ENCODE measurements at places on chromosomes 16 and 17.

DNA sequence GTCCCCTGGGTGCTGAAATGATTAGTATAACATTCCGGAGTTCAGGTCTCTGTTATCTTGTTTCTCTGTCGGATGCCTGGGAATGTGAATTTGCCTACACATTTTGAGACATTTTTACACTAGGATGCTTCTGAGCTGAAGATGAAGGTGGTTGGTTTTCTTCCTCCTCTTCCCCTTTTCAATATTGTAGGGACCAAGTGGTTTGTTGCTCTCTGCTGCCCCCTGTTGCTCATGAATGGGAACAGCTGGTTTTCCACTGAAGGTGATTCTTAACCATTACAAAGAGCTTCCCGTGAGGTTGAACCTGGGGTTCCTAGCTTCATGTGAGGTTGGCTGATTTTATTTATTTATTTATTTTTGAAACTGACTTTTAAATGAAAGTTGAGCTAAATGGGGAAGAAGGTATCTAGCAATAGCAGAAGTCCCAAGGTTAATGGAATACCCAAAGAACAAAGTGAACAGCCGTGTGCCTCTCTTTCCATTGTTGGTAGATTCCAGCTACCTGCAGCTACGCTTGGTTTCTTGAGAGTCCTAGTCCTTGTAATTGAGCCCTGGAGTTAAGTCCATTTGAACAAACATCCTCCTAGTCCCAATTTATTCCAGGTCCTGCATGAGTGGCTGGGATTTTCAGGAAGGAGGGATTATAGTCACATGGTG is 983.9 kb upstream of the EEF2KMT start:
- DNase-seq = no peak

GRCh38 chr17:32659419-32659842 is 172.6 kb downstream of the CDK5R1 start:
- DNase-seq = peak; percentile 38

- no peak for DNase-seq
Observed at GRCh38 chr17:71085238-71086033, 916.1 kb downstream of the KCNJ2 start.

DNA sequence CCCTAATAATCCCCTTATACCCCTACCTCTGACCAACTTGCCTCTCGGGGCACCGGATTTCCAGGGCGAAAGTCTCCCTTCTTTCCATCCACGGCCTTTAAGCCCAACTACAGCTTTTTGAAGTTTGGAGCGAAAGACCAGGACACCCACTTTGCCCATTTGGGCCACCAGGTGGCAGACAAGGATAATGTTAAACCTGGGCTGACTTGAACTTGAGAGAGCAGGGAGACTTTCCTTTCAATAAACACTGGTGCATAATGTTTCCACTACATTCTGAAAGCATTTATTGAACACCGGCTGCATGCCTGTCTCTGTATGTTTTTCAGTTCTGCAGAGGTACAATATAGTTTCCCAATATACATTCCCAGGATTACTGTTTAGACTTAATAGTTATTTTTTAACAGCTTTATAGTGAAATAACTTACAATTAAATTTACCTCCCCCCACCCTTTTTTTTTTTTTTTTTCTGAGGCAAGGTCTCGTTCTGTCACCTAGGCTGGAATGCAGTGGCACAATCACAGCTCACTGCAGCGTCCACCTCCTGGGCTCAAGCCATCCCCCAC is 6.9 kb upstream of the CES3 start:
- peak; percentile 43 for DNase-seq

- no peak for DNase-seq
Observed at GRCh38 chr16:23348579-23349469, 46.7 kb downstream of the SCNN1B start.

GRCh38 chr17:72422505-72423285 is 301.9 kb downstream of the SOX9 start:
- no peak for DNase-seq

DNA sequence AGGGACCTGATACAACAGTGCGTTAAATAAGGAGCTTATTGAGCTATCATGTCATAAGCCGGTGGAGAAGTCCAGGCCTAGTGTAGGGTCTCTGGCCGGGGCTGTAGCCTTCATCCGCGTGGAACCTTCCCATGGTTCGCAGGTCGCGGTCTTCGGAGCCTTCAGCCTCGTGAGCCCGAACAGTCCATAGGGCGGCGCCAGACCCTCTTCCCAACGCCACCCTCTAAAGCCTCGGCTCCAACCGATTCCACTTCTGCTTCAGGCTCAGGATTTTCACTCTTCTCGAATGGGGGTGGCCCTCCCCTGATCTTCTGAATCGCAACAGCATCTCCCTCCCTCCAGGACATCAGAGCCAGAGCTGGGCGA is 10.3 kb upstream of the BRCA1 start:
- DNase-seq = no peak

GRCh38 chr17:35645923-35646322 is 58.8 kb downstream of the AP2B1 start:
- no peak for DNase-seq

- DNase-seq = no peak
Observed at GRCh38 chr17:80981062-80981902, 10.4 kb upstream of the CHMP6 start.

- no peak for DNase-seq
Observed at GRCh38 chr17:8015957-8016631, 13.7 kb downstream of the GUCY2D start.

DNA sequence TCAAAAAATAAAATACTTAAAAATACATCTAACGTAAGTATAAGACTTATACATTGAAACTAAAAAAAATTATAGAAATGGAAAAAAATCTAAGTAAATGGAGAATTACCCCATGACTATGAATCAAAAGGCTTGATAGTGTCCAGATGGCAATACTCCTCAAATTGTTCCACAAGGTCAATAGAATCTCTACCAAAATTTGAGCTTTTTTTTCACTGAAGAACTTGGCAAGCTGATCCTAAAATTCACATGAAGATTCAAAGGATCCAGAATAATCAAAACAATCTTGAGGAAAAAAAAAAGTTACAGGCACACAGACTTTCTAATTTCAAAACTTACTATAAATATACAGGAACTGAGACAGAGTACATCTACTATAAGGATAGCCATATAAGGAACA is 448.4 kb upstream of the CDH11 start:
- DNase-seq = no peak

DNA sequence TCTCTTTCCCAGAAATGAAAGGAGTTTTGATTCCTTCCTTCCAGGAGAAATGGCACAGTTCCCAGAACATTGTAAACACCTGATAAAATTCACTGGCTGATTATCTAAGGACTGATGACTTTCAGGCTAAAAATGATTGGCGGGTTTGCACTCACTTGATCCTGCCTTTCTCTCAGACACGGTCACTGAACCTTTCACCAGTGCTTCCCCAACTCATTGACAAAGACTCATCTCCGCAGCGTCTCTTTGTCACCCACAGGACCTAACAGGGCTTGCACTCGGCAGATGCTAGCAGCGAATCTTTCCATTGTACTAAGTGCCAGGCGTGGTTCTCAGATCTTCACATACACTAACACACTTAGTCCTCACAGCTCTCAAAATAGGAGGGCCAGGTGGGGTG is 7.3 kb upstream of the DHRS7C start:
- no peak for DNase-seq

- no peak for DNase-seq
Observed at GRCh38 chr17:83202002-83203000, 122.9 kb downstream of the METRNL start.

DNA sequence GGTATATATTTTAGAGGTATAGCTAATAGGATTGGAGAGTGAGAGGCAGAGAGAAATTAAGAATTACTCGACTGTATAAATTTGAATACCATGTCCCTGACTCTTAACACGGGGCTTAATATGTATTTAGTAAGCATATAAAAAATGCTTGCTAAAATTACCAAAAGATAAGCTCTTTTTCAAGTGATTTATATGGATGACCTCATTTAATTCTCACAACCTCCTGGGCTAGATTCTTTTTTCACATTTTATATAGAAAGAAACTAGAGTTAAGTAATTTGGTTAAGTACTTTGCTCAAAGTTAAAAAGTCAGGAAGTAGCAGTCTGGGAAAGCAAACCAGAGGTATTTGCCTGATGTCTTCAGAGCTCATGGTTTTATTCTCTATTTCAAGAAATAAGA is 963.5 kb upstream of the SOX9 start:
- DNase-seq = no peak

DNA sequence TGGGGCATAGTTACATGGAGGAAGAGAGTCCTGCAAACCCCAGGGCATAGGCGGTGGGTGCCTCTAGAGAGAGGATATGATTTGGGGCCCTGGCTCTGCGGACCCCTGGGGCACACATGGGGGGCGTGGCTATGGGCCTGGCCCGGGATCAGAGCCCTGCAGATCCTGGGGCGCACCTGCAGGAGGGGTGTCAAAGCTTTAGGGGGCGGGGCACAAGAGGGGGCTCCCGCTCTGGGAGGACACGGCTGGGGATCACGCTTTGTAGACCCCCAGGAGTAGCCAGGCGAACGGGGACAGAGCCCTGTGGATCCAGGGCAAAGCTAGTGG is 497 bp downstream of the BCL7C start:
- DNase-seq = no peak

DNA sequence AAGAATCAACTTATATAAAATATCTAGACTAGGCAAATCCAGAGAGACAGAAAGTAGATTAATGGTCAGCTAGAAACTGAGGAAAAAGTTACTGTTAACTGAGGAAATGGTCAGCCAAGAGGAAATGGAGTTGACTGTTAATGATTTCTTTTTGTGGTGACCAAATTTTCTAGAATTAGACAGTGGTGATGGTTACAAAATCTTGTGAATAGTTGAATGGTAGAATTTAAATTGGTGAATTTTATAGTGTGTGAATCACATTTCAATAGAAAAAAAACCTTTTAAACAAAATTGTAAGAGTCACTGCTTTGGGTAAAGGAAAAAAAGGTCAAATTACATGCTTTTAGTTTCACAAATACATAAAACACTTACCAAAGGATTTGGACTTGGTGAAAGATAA is 30.0 kb downstream of the APPBP2 start:
- DNase-seq = no peak

DNA sequence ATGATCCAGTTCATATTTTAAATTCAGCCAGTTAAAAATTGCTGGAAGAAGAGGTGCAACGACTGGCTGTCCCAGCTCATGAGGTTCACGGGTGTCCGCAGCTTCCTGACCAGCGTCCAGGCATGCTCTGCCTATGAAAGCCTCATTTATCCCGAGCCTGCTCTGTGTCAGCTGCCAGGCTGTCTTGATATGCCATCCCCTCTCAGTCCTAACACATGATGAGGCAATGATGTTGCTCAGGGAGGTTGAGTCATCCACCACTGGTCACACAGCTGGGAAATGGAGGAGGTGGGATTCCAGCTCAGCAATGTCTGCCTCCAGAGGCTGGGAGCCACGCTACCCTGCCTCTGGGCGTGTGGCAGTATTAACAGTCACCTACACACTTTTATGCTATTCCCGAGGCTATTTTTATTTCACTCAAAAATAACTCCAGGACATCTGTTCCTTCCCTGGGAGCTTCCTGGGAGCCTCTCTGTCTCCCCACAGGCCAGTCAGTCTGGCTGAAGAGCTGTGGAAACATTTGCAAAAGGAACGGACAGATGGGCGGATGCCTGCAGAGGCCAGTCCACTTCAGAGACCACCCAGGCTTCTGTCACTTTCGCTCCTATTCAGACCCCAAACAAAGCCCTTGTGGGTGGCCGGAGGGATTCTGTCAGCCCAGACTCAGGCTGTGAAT is 22.5 kb downstream of the RAB11FIP4 start:
- DNase-seq = no peak

DNA sequence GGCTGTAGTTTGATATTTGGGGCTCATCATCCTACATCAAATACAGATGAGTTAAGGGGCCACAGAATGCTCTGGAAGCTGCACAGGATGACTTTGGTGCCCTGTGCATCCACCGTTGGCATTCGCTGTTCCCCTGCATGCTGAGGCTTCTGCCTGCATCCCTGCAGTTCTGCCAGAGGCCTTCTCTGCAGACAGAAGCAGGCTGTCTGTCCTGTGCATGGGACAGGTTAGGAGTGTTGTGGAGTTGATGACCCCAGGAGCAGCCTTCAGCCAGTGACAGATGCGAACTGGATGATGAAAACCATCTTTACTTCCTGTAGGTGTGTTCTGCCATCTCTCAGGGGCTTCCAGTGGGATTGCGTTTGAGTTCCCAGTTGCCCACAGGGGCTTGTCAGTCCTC is 13.6 kb upstream of the TNS4 start:
- DNase-seq = no peak

DNA sequence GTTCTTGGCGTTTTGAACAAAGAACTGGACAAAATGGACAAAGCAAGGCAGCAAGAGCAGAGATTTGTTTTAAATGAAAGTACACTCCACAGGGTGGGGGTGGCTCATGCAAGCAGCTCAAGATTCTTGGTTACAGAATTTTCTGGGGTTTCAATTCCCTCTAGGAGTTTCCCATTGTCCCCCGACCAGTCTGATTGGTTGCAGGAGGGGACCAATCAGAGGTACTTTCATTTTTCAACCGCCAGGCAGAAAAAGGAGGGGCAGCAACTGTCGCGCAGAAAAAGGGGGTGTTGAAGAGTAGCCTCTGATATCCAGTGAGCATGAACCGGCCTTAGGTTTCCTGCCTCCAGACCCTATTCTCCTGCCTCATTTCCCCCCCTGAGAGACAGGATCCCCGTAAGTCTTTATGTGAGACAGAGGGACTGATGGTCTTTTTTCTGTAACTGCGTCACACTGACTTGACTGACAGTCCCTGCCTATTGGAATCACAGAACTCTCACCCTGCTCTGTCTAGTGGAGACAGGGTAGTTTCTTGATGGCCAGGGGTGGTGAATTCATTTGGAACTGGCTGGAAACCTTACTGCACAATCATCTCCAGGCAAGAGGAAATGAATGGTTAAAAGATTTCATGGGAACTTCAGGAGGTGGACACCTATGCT is 59.4 kb upstream of the ALOX12 start:
- DNase-seq = no peak

DNA sequence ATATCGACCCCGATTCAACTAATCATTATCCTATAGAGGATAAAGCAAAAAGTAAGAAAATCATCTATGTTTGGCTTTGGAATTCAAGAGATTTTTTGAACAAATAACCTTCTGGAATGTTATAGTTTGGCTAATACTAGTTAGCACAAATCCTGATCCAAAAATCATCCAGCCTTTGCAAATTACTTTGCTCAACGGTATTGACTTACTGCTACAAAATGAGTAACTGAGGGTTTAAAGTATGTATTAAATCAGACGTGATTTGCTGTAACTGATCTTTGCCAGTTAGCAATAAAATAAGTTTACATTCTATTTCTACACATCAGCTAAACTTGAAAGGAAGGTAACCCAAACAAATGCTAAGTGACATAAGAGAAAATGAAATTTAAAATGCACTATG is 6.5 kb downstream of the MED13 start:
- no peak for DNase-seq

- DNase-seq = no peak
Observed at GRCh38 chr16:1757714-1758461, 13.5 kb downstream of the NME3 start.

- DNase-seq = no peak
Observed at GRCh38 chr17:29155227-29155965, 24.8 kb downstream of the MYO18A start.

- DNase-seq = no peak
Observed at GRCh38 chr17:81261582-81262336, 22.6 kb downstream of the NDUFAF8 start.

Data from activated T-helper 1 cell treated with anti-CD3 and anti-CD28 coated beads, Interleukin-2, amount 50 U/mL, for 16 hours (primary cell).